ENCODE measurements at places on chromosomes 16 and 17.
A peak's percentile ranks its signal among the peaks of the same experiment; 100 is the strongest.

DNA sequence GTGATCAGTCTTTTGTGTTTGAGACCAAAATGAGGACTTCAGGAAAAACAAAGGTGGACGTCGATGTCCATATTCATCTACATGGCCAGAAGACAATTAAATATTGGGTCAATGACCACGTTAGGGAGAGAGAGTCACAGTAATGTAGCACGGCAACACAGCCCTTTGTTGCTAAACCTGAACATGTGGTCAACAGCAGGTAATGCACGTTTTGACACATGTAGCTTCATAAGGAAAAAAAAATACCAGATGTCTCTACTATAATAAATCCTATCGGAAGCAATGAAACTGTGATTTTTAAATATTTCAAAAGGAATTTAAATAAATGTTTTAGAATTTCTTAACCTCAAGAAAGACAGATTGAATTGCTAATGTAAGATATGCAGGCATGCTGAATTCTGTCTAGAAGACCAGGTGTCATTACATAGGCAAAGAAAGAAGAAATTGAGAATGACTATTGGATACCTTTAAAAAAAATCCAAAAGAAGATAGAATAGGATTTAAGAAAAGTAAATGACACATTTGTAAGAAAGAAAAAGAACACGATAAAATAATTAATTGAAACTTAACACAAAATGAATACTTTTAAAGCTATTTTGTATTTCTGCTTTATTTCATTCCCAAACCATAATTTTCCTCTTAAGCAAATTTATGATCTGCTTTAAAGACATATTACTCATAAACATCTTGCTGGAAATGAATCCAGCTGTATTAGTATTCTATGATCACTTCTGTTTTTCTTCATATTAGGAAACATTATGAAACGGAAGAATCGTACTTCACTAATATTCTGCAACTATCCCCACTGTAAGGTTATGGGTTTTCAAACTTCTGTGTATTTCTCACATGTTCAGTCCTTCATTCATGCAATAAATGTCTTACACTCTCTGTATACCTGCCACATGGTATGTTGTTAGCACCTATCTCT, 30.1 kb downstream of the ABCA8 start:
- no peak for DNase-seq

- DNase-seq, result no peak
These were observed 86.3 kb downstream of the SDR42E1 start for GRCh38 chr16:81925016-81925415.

DNA sequence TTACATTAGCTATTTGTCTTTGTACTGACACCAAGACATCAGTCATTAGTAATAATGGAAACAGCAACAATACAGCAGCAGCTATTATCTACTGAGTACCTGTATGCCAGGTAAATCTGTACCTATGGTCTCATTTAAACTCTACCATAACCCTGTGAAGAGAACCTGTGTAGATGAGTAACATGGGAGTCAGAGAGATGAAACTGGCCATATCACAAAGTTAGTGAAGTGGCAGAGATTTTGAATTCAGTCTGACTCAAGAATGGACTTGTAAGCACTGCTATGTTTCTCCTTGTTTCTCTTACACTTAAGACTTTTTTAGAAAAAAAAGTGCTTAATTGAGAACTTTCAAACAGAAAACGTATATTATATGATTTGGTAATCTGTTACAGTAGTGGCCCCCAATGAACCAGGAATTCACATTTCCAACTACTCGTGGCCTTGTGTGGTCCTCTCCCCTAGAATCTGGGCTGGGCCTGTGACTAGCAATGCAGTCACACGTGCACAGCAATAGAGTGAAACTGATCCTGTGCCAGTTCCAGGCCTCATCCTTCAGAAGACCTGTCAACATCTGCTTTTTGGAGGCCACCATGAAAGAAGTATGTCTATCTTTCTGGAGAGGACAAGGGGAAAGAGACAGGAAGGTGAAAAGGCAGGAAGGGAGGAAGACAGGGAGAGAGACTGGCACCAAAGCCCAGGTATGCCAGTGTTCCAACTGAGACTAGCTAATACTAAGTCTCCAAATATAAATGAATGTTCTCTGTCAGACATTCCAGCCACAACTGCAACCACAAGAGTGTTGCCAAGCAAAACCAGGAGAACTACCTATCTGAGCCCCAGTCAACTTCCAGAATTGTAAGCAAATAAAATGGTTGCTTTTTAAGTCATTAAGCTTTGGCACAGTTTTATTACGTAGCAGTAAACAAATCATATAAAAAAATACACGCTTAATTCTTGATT, 12.0 kb downstream of the CRLF3 start:
- DNase-seq, result no peak

DNA sequence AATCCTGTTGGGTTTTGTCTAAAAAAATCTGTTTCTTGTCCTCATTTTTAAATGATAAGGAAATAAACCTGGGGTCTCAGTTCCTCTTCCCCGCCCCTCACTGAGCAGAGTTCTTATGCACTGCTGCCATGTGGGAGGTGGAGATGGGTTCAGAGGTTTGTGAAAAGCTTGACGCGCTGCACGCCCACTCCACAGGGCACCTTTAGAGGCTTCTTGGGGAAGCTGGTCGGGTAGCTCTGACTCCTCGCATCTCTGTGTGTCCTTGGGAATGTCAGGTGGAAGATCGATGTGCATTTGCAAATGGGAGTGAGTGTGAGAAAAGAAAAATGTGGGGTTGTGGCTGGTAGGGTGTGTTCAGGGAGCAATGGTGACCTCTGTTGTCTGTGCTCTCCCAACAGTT, 4.7 kb upstream of the ZNHIT3 start:
- DNase-seq, result no peak

DNA sequence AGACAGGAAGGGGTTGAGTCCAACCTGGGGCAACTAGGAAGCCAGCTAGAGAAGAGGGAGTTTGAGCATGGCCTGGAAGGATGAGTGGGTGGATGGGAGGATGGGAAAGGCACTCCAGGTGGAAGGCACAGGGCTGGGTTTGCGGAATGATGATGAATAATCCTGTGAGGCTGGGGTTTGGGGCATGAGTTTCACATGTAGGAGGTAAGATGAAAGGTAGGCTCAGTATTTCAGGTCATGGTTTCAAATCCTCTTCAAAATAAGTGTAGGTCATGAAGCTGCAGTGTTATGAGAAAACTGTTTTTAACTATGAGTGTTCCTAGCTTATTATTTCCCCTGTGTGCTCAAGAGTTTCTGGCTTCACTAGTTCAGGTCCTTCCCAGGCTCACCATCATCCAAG, 130.3 kb downstream of the SKAP1 start:
- DNase-seq, result no peak

DNA sequence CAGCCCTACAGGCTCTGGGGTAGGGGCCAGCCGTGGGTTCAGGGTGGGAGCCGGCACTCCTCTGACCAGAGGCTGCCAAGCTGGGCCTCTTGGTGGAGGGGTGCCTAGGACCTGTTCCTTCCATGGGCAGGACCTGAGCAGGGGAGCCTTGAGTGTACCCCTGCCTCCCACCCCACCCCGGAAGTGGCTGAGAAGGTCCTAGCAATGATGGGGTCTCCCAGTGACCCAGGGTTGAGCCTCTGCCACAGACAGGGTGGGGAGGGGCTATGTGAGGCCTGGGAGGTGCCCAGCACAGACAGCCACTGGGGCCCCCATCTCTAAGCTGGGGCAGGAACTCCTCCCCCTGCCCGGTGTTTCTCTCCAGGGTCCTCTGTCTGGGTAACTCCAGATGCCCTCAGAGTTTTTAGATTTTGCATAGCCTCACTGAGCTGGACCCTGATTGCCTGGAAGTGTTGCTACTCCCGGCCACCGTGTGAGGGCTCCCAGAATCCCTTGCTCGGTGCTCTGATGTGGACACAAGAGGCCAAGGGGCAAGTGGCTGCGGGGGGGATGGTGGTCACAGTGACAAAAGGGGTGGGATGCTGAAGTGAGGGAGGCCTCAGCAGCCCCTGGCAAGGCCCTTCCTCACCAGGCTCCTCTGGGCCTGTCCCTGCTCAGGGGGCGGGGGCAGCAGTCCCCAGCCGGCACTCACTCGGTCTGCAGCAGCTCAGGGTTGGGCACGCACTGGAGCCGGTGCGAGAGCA, 6.4 kb upstream of the MTSS2 start:
- no peak for DNase-seq

- peak; percentile 68 for DNase-seq
These were observed 7.9 kb upstream of the BAHCC1 start for GRCh38 chr17:81387100-81388090.

All from HuH-7 (cell line).